ENCODE measurements at places on chromosomes 7 and 10.

GRCh38 chr7:55174856-55175255 lies 156.0 kb downstream of the EGFR start:
- no peak for DNase-seq

DNA sequence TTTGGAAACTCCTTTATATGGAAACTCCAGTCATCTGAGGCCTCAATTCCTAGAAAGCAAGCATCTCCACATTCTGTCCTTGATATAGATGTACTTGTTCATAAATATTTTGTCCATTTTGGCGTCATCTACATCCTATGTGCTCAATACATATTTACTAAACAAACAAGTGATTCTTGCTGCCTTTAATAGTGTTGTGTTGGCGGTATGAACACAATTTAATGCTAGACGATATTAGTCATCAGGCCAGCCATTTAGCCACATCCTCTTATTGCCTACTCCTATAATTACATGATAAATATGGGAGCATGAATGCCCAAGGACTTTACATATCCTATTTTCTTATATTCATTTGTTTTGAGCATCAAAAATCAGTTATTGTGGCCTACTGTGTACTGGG lies 18.5 kb upstream of the IFRD1 start:
- no peak for DNase-seq

DNA sequence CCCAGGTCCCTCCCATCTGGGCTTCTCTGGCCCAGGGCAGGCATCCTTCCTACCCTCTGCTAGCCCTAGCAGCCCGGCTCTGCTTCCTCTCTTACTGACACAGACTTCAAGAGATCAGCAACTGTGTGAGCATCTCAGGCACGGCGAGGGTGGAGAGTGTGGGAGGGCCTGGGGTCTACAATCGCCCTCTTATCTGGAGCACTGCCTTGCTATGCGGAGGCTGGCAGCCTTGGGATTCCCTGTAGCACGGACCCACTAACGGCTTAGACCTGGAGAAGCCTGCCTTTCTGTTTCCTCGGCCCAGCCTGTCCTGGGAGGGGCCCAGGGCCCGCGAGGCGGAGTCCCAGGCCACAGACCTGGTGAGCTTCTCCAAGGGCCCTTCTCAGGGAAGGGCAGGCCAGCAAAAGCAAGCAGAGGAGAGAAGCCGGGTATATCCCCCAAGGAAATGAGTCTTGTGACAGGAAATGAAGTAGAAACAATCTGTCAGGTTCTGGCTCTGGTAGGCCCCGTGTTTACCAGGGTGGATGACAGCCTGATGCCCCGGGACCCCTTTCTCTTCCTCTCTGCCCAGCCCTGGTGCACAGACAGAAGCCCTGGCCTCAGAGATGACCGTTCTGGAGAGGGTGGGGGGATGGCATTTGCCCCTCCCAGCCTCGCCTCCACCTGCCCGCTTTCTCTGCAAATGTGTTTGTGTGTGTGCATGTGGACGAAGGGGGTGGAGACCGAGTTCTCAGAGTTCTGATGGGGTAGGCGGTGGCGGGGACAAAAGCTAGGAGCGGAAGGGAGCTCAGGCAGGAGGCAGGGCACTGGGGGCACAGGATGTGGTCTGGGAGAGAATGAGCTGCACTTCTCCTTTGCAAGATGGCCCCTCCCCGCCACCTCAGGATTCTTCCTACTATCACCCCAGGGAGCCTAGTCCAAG lies 2.5 kb downstream of the LRCH4 start:
- peak; percentile 75 for DNase-seq

DNA sequence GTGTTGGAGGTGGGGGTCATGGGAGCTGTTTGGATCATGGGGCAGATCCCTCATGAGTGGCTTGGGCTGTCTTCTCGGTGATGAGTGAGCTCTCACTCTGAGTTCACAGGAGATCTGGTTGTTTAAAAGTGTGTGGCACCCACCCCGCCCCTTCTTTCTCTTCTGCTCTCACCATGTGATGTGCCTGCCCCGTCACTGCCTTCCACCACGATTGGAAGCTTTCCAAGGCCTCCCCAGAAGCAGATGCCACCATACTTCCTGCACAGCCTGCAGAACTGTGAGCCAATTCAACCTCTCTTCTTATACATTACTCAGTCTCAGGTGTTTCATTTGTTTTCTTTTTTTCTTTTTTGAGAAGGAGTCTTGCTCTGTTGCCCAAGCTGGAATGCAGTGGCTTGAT lies 170.0 kb downstream of the PTPN20 start:
- peak; percentile 2 for DNase-seq

DNA sequence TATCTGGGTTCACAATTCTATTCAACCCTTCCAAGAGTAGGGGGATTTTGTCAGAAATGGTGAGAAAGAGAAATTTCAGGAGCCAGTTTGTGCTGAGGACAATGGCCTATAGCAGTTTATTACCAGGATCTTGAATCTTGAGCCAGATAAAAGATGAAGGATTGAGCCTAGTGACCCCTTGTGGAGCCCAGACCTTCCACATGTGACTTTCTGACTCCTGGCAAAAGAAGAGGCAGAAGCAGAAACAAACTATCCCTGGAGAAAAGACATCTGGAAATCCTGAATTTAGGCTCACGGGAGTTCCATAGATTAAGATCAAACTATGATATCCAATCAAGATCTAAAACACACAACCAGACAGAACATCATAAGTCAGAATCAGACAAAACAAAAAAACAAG lies 60.9 kb upstream of the CHRM2 start:
- DNase-seq = no peak

DNA sequence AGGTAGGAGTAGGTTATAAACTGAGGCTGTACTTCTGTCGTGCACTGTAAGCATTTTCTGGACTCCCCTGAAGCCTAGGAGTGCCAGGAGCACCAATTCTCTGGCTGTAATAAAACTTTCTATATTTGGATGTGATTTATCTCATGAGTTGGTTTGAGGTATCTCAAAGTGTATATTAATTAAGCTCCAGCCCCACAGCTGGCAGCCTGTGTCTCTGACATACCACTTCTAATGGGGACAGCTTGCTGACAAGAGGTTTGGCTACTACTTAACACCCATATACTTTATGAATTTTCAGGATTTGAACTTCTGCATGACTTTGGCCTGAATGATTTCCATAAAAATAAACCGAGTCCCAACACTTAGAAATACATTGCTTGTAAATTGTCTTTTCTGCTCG lies 35.2 kb downstream of the CFAP58 start:
- DNase-seq = no peak

GRCh38 chr7:21412410-21412851 lies 15.5 kb upstream of the SP4 start:
- no peak for DNase-seq

DNA sequence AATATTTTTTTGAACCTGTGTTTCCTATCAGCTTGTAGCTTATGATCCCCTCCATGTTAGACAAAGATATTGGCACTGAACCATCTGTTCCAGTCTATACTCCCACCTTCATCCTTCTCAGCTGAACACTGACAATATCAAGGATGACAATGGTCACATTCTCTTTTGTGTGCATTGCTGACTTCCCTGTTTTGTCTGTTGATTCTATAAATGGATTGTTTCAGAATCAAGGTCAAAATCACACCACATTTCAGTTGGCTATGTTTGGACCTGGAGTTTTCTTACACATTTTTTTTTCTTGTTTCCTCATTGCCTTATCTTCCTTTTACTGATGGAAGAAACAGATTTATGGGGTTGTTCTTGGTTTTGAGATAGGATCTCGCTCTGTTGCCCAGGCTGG lies 11.3 kb upstream of the SMURF1 start:
- no peak for DNase-seq

DNA sequence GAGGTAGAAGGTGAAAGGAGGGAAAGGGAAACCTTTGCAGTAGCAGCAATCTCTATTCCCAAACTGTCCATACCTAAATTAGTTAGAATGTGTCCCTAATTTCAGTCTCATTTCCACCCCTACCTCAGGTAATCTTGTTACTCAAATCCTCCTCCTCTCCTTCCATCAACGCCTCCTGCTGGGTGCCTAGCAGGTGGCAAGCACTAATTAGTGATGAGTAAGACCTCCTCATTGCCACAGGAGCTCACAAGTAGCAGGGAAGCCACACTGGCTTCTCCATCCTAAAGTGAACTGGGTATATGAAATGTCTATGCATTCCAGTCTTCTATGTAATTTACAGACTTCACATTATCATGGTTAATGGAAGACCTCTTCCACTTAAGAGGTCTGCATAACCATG lies 25.7 kb upstream of the FAM133B start:
- DNase-seq = no peak

DNA sequence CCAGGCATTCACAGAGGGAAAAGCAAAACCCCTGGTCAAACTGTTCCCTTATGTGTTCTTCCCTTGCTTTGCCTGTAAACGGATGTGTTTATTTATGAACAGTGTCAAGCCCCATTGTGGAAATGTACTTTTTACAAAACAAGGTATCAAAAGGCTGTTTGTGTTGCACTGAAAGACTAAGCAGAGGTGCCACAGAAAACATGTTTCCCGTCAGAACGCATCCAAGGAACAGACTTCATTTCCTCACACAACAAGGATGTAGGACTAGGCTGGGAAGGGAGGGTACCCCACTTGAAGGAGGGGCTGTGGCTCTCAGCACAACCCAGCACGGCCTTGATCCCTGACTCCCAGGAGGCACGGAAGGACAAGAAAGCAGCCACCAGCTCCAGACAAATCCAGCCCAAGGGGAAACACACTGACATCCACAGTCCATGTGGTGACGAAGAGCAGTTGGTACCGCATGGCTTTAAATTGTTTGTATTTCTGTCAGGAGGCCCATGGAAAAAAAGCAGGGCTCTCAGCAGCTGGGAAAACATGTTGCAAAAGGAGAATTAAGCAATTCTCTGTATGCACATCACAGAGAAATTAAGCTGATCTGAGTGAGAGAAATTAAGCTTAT lies 85.6 kb downstream of the RNF216 start:
- no peak for DNase-seq

DNA sequence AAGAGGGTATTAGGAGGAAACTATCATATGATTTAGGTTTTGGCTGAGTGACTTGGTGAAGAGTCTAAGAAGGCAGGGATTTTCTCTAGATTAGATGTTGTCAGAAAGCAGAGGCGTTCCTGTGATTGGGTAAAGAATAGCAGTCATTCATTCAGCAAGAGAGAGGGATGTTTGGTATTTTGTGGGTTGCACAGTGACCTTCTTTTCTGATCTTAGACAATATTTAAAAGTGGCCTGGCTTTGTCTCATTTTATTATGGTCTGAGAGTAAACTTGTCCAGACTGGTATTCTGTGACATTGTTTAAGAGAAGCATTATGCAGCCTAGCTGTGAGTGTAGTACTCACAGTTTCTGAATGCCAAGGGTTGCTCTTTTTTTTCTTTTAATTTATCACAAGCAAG lies 18.5 kb downstream of the HYAL4 start:
- no peak for DNase-seq

- DNase-seq = no peak
Measured at GRCh38 chr10:122253605-122254004, 17.5 kb upstream of the BTBD16 start.

DNA sequence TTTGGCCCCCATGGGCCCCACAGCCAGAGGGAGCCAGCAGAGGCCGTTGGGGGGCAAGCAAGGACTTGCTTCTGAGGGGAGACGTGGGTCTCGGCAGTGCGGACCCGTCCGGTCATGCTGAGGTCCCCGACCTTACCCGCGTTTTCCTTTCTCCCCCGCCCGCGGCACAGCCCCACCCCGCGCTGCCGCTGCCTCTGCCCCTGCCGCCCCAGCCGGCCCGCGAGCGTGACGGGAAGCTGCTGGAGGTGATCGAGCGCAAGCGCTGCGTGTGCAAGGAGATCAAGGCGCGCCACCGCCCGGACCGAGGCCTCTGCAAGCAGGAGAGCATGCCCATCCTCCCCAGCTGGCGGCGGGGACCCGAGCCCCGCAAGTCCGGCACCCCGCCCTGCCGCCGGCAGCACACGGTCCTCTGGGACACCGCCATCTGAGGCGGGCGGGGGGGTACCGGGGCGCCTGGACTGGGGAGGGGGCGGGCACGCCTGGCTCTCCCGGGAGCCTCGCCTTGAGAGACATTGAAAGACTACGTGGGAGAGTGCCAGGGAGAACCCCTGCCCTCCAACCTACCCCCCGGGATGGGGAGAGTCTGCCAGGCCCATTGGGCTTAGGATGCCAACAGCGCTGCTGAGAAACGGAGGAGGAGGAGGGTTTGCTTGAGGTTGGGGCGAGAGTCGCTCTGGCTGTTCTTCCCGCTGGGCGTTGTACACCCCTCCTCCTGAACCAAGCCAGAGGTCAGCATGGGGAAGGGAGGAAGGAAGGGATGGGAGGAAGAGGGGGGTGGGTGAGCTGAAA lies 9.9 kb downstream of the NYAP1 start:
- DNase-seq = peak; percentile 49

DNA sequence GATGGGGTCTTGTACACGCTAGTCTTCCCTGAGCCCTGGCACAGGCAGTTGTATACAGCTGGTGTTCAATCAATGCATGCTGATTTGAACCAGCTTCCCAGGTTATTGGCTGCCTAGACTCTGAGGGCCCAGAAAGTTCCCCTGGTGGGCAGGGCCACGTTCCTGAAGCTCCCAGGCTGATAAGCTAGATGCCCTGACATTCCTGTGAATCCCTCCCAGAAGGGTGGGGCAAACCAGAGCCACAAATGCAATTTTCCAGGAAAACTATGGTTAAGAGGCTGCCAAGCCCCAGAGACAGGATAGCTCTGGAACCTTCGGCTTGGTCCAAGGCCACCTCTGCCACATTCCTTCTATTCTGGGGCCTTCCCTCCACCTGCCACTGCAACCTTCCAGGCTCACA lies 78.2 kb downstream of the FAM53B start:
- no peak for DNase-seq

Measured in central memory CD4-positive, alpha-beta T cell (primary cell).